Esophagus squamous epithelium (tissue), 5 donors: ENCODE measurements at places on chromosomes 11 and 22.

DNA sequence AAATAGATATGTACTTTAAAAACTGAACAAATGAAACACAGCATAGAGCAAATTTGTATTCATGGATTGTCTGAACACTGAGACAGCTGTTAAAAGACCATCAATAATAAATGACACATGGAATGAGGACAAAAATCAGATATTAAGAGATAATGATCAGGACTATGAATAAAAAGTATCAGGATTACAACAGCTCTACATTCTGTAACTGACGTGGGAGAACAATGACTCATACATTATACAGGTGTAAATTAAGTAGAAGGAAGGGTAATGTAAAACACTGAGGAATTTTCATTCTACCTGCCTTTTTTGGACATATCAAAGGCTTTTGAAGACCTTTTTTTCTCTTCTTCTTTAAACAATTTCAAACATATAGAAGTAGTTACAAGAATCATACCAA is 310.9 kb upstream of the ANO3 start:
- no peak for DNase-seq

GRCh38 chr11:107928767-107929507 is 689 bp downstream of the RAB39A start:
- no peak for DNase-seq

DNA sequence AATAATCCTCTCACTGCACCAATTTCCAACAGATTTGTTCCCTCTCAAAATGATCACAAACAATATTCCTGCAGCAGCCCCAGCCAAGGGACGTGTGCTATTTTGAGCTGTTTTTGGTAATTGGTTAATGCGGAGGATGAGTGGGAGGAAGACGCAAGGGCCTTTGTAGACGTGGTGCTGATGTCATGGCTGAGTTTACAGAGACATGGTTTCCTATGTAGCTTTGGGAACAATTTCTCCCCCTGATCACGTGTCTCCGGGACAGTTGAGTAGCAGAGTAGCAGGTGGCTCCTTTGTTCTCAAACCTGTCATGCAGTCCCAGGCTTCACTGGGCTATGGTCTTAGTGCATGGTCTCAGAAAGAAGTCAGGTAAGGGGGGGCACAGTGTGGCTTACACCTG is 183.2 kb upstream of the NECTIN1 start:
- DNase-seq = no peak

- no peak for DNase-seq
These were observed 47.9 kb upstream of the ADORA2A start for GRCh38 chr22:24379536-24379935.

DNA sequence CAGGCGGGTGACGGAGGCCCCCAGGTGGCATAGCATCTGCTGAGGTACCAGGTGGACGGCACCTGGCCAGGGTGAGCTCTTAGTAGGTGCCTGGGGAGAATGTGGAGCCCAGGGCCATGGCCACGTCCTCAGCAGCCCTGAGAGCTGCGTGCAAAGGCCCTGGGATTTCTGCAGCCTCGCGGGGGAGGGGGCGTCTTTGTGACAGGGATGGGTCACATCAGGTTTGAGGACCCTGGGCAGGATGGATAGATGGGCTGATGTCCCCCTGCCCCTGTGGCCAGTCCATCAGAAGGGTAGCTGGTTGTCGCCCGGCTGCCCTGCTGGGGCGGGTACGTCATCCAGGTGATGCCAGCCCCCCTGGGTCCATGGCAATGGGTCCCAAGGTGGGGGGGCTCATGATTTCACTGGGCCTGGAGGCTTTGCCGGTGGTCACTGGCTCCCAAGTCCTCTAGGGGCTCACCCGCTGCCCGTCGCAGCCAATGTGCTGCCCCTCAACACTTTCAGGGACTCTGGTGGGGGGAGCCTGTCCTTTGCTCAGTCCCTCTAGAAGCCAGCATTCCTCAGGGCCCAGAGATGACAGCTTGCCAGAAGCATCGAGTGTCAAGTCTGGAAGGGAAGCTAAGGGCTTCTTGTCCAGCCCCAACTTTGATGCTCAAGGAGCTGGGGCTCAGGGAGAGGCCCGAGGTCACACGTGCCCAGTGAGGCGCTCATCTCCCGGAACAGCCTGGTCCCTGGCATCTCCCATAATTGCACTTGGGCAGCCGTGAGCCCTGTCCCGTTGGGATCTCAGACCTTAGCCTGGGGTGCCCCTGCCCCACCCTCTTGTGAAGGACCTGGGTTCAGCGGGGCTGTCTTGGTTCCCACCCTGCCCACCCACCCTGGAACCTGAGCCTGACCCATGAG is 777 bp downstream of the TBX10 start:
- no peak for DNase-seq

DNA sequence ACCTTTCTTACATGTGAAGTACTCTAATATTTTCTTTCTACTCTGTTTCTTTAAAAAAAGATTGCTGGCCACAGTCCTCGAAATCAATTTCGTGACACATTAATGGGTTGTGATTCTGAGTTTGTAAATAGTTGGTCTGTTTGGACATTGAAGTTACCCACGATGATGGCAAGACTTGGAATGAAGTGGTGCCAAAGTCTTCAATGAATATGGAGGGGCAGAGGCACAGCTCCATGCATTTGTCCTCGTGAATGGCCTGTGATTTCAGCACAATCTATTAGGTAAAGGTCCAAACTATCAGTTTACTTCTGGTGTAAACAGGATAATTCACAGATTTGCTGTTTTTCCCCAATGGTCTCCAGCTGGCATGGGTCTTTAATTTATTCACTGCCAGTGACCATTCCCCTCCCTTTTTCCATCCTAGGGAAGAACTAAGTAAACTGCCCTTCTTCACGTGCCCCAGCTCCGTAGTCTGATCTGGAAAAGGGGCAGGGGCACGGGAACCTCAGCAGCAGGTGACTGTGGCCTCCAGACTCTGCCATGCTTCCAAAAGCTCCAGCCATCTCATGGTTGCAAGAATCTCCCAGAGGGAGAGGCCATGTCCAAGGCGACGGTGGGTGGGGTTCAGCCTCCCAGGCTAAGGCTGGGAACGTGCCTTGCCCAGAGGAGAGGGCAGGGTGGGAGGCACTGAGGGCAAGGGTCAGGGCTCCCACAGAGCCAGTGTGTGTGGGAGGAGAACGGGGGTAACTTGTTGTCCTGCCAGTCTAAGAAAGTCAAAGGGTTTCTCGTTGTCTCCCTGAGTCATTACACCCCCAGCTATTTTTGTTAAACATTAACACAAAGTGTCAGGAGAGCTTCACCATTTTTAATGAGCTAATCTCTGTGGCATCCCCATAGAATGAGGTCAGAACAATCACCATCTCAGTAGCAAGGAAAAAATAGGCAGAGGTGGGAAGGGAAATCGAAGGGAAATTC is 16.9 kb upstream of the PEX26 start:
- no peak for DNase-seq

GRCh38 chr11:87366763-87367405 is 329.1 kb downstream of the TMEM135 start:
- DNase-seq = no peak

DNA sequence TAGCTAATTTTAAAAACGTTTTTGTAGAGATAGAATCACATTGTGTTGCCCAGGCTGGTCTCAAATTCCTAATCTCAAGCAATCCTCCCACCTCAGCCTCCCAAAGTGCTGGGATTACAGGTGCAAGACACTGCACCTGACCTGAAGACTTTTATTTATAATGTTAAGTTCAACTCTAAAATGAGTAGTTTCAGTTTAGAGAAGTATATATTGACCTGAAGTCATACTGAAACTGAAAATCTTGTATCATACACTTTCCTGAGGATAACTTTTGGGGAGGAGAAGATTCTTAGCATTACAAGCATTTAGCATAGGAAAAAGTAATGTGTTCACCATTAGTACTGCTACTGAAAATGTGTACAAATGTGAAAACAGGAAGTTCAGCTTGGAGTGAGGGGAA is 249.3 kb downstream of the CASP12 start:
- no peak for DNase-seq

DNA sequence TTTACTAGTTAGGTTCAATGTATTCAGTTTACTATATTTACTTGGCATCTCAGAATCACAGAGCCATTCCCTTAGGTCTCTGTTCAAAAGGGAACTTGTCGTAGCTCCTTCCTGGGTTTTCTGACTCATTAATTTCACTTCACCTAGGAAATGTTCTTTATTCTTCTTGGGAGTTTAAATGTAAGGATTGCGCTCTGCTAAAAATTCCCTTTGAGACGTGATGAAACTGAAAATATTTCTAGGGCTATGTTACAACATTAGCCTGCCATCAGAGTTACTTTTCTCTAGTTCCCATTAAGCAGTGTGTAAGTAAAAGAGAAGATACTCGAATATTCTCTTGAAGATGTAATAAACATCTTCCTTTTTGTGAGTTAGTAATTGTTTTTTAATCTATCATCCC is 209.5 kb downstream of the CASP12 start:
- no peak for DNase-seq

GRCh38 chr11:64778473-64779298 is at the start of gene SF1:
Gene SF1, minus strand, starts transcription at chr11:64778542. Its CDS starts 150 bp downstream, at chr11:64778392.
- DNase-seq = peak; percentile 96

DNA sequence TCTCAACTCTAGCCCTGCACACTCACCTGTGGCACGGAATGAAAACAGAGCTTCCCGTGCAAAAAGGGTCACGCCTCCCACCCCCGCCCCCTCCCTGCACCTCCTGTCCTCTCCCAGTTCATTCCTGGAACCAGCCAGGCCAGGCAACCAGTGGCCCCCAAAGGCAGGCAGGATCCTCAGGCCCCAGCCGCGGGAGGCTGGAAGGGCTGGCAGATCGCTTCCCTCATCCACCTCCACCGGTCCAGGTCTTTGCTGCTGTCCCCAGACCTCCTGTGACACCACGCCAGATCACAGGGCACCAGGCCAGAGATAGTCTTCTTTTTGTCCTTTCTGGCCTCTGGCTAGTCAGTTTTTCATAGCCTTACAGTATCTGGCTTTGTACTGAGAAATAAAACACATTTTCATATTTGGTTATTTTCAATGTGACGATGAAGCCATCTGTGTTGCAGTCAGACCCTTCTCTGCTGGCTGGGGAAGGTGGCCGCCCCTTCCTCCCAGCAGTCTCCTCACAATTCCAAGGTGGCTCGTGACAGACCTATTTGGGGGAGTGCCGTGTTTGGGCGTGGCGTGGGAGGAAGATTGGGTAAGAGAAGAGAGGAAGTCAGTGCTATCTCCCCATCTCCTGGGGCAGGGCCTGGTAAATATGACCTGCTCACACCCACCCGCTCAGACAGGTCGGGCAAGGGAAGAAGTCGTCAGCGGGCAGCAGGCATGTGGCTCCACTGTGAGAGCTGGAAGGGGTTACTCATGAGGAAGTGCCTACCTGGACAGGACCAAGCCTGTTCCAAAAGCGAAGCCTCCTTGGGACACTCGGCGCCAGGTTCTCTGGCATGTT is 9.1 kb downstream of the SSH3 start:
- DNase-seq = no peak

DNA sequence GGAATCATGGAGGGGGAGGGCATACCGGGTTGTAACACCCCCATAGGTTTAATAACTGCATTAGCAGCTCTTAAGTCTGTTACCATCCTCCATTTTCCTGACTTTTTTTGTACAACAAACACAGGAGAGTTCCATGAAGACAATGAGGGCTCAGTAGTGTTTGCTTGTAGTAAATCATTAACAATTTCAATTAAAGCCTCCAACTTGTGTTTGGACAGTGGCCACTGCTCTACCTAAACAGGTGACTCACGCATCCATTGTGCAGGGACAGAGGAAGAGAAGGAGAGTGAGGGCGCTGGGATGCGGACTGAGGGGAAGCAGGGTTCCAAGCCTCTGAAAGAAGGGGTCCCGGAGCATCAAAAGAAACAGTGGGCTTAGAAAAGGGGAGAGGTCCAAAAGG is 21.3 kb upstream of the MTNR1B start:
- DNase-seq = no peak

GRCh38 chr22:38347181-38347943 is 30.1 kb upstream of the CSNK1E start:
- no peak for DNase-seq

- DNase-seq = peak; percentile 6
These were observed 1.1 kb upstream of the EXT2 start for GRCh38 chr11:44094260-44094868.

DNA sequence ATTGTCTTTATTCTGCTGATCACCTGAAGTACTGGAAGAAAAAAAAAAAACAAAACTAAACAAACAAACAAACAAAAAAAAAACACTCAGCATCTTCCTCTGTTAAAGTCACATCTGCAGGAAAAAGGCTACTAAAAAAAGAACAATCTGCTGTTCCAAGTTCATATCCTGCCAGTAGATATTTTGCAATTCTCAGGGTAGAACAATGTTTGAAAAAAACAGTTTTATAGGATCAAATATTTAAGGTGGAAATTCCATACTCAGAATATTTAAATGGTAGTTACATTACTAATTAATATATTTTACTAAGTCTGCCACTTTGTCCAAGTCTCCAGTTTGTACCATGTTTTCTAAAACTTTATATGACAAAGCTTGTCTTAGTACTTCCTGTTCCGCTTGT is 175.2 kb downstream of the SBF2 start:
- DNase-seq = no peak
